ENCODE measurements at places on chromosomes 3 and 15.
A peak's percentile ranks its signal among the peaks of the same experiment; 100 is the strongest.

- DNase-seq = peak; percentile 11
Measured at GRCh38 chr15:101167753-101168462, 83.9 kb downstream of the CHSY1 start.

DNA sequence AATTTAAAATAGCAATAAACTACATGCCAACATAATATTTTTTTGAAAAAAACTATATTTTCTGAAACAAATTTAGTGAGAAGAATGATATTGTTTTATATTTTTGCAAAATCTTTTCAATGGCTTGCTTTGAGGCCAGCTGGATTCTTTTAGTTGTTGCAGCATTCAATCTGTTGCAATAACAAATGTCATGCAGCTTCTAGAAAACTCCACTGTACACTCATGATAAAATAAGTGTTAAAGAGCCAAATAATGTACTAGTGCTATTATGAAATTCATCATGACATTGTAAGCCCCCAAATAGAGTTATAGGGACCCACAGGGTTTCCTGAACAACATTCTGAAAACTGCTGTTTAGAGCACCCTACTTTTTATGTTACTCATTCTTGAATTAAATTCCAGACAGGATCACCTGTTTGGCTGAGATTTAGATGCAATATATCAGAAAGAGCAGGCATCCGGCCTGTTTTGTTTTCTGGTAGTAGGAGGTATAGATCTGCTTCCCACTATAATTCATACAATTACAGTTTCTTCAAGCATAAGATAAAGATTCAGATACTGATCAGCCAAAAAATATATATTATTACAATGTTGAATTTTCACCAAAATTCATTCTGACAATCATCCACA, 703.0 kb upstream of the ZNF385D start:
- DNase-seq = no peak

DNA sequence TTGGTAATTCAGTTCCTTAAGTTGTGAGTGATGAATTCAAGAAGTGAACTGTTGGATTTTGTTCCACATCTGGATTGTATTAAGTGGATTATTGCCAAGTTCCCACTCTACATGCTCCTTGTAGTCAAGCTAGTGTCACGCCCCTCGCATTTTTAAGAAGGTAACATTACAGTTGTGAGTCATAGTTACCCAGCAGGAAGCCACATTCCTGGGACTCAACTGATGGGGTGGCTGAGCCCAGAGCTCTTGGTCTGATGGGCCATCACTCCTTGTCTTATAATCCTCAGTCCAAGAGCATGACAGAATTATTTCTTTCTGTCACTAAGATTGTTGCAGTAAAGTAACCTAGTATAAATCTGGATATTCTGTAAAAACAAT, 102.7 kb downstream of the PTPRG start:
- no peak for DNase-seq

GRCh38 chr3:61381745-61382392, 130.6 kb upstream of the FHIT start:
- DNase-seq = no peak

- no peak for DNase-seq
Measured at GRCh38 chr3:106251160-106251892, 382.5 kb upstream of the CBLB start.

DNA sequence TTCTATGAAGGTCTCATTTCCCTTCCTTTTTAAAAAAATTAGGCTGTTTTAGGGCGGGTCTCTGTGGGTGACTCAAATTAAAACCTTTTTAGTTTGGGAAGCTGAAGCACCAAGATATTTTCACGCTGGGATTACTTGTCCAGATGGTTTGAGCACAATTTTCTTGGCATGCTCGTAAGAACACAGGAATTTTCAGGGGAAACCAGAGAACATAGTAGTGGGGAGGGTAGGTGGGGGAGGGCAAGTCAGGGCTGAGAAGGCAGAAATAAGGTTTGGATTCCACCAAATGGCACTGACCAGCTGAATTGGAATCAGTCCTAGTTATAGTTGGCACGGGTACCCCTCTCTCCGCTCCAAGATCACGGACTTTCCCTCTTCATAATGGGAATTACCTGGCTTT, 97.3 kb upstream of the LRIG1 start:
- no peak for DNase-seq

GRCh38 chr15:74403588-74403919, 30.2 kb downstream of the SEMA7A start:
- no peak for DNase-seq

DNA sequence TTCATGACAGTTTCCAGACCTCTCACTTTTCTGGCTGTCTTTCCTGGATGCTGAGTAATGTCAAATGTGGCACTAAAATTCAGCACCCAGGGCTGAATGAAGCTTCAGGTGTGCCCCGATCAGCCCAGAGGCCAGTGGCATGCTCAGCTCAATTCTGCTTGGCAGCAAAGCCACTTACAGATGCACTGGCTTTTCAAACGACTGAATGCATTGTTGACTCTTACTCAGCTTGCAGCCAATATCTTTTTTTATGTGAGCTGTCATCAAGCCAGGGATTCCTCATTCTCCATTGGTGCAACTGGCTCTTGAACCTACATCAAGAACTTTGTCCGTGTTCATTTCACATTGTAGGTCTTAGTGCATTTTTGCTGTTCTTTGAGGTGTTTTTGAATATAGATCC, 60.7 kb downstream of the ZDHHC19 start:
- no peak for DNase-seq

DNA sequence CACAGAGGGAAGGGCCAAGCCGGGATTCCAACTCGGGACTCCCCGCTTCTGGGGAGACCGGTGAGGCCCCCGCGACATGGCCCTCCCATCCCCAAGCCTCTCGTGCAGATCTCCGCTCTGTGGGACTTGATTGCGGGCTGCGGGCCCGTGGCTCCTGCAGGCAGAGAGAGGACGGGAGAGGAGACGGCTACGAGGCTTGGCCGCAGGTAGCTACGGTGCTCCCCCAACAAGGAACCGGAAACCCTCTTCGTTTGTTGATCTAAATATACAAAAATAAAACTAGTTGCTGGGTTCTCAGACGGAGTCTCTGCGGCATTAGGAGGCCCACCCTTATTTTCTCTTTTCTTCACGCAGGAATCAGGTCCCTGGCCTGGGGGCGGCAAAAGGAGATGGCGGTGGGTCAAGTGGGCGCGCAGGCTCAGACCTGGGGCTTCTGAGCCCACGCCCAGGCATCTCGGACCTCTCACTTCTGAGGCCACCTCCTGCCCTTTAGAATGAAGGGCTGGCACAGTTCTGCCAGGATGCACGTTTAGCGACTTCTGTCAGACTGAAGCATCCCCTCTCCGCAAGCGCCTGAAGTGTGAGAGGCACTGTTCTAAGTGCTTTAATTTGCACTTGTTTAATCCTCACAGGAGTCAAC, 10.9 kb downstream of the GNB5 start:
- no peak for DNase-seq

DNA sequence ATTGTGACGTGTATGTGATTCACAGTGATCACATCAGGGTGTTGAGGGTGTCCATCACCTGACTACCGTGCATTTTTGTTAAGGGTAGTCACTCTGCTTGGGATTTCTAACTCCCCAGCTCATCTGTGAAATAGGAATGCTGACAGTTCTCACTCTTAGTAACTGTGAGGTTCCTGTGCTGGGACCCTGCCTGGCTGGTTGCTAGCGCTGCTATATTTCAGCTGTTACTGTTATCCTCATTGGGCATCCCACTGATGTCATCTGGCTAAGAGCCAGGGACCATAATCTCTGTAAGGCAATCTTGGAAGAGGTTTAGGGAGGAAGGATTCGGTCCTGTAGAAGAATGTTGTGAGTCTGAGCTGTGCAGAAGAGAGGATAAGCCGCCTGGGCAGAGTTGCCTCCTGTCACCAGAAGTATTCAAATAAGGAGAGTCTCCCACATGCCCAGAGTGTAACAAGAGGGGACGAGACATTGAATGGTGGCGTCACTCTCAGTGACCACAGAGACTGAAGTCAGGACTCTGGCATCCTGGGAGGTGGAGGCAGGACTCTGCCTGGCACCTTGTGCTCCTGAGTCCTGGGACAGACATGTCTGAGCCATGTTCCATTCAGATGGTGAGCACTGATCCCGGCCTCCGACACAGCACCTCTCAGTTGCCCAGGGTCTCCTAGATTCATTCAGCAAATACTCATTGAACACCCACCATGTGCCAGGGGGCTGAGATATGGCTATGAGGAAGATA, 52.2 kb downstream of the FBLN2 start:
- DNase-seq = no peak

GRCh38 chr3:114675104-114675503, 381.3 kb downstream of the TIGIT start:
- DNase-seq = no peak

GRCh38 chr3:196193133-196193735, 18.0 kb downstream of the ZDHHC19 start:
- no peak for DNase-seq

- DNase-seq = no peak
Measured at GRCh38 chr3:66138336-66139313, 82.2 kb upstream of the SLC25A26 start.

Measured in stimulated activated CD8-positive, alpha-beta memory T cell treated with anti-CD3 and anti-CD28 coated beads, Interleukin-2, amount 100 ng/mL, for 1 hour (primary cell).